Type B pancreatic cell (in vitro differentiated cells): ENCODE measurements at places on chromosomes 13 and 19. TPM values are rescaled to one million over a fixed set of nuclear protein-coding genes. Genes with fewer than 3 reads are reported as not detected.

Gene ZNF180
- 11.3 and 12.4 TPM in 2 replicates for total RNA-seq

Gene EID2B
- 1.1 and 4.8 TPM in 2 replicates for total RNA-seq

Gene ZSCAN22
- total RNA-seq, result 4.2 and 5.4 TPM in 2 replicates

Gene FBN3
- 18.0 and 63.7 TPM in 2 replicates for total RNA-seq

Gene TTC9B
- total RNA-seq, result 0.39 and 0.48 TPM in 2 replicates

Gene PRTN3
- 0.45 TPM in 1 of 2 replicates, not detected in the other for total RNA-seq

Gene ATP4A
- 1.3 and 16.8 TPM in 2 replicates for total RNA-seq

Gene ARHGAP35
- total RNA-seq, result 54.1 and 72.3 TPM in 2 replicates

Gene SYNGR4
- total RNA-seq, result not detected in 2 replicates

Gene ISOC2
- total RNA-seq, result 44.2 and 47.5 TPM in 2 replicates

Gene RCBTB2
- 2.6 and 21.5 TPM in 2 replicates for total RNA-seq

Gene KIR3DL2
- total RNA-seq, result not detected in 2 replicates

Gene EBI3
- 0.31 and 0.43 TPM in 2 replicates for total RNA-seq

Gene CEACAM4
- not detected in 2 replicates for total RNA-seq
